T-helper 9 cell (primary cell): ENCODE measurements at places on chromosomes 1 and 21.

DNA sequence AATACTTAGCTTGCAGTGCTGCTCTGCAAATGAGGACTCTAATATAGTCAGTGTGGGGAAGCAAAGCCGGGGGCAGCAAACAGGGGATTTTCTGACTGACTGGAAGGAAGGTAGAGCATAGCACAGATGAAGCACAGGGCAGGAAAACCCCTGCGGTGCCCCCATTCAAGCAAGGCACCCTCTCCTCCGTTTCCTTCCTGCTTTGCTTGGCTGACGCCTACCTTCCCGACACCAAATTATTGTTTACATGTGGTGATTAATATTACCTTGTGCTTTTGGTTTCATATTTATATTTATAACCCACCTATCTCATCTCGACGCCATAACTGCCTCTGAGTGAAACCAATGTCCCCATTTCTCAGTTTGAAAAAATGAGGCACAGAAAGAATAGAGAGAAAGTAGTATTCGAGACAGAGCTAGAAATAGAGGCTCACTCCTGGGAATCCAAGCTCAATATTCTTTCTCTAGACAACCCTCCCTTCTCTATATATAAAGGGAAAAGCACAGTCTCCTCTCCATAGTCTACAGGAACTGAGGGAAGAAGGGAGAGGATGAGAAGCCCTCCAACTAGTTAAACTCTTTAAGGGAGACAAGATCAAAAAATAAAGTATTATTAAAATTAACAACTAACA is 41.3 kb downstream of the PIK3C2B start:
- peak; percentile 63 for DNase-seq

DNA sequence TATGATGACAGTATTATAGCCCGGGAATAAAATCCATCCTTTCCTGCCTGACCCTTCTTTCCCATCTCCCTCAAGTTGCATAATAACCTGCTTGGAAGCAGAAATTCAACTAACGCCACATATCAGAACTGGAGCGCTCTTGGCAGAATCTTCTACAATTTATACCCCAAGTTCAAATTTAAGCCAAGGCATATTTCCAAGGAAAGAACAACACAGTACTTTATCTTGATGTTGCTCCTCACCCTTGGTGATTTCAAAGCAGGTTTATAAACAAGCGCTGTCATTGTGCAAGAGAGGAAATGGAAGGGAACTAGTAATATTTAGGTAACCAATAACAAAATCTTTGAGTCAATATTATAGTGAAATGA is 38.0 kb upstream of the PTGFRN start:
- DNase-seq: no peak

GRCh38 chr1:238672262-238672661 is 714.1 kb upstream of the CHRM3 start:
- DNase-seq: no peak

GRCh38 chr1:17606826-17607440 is 67.4 kb downstream of the ARHGEF10L start:
- peak; percentile 13 for DNase-seq

GRCh38 chr1:12177156-12177998 is 10.6 kb downstream of the TNFRSF1B start:
- DNase-seq: no peak

GRCh38 chr1:15538771-15539170 is 12.1 kb downstream of the DNAJC16 start:
- DNase-seq: no peak

GRCh38 chr1:100347009-100347966 is 5.0 kb upstream of the CDC14A start:
- no peak for DNase-seq

- DNase-seq: no peak
Observed at GRCh38 chr1:103517380-103518047, 8.0 kb upstream of the RNPC3 start.
